ENCODE measurements at places on chromosomes 2 and 18. TPM values are rescaled to one million over a fixed set of nuclear protein-coding genes. Genes with fewer than 3 reads are reported as not detected.

The RAMP1 gene
- 4.8 TPM for total RNA-seq

- DNase-seq: no peak
These were observed 8.3 kb downstream of the MAT2A start for GRCh38 chr2:85547089-85547858.

DNA sequence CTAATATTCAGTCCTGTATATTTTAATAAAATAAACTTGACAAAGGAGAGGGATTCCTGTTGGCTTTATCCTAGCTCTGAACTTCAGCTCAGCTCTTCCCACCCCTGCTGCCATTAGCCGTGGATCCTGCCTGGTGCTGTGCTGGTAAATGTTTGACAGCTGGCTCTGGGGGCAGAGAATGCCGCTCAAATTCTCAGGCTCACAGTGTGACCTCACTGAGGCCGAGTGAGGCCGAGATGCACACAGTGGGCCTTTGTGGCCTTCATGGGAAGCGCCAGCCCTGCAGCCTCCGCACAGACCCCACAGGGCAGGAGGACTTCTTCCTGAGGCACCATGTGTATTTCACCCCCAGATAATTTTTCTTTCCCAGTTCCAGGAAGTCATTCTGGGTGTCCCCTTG is 16.5 kb upstream of the FAHD2A start:
- DNase-seq: no peak

DNA sequence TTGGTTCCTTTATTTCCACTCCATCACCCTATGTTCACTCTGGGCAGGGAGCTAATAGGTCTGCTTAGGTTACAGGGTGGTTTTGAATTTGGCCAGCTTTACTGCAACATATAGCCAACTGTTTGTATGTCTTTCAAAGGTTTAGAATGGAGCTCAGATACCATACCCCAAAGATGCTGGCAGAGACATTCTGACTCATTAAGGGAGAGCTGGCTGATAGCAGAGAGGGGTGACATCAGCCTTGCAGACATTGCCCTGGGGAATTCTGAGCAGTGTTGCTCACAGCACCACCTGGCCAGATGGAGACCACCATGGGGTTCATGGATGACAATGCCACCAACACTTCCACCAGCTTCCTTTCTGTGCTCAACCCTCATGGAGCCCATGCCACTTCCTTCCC is 2.1 kb downstream of the PROKR1 start:
- DNase-seq: peak; percentile 21

DNA sequence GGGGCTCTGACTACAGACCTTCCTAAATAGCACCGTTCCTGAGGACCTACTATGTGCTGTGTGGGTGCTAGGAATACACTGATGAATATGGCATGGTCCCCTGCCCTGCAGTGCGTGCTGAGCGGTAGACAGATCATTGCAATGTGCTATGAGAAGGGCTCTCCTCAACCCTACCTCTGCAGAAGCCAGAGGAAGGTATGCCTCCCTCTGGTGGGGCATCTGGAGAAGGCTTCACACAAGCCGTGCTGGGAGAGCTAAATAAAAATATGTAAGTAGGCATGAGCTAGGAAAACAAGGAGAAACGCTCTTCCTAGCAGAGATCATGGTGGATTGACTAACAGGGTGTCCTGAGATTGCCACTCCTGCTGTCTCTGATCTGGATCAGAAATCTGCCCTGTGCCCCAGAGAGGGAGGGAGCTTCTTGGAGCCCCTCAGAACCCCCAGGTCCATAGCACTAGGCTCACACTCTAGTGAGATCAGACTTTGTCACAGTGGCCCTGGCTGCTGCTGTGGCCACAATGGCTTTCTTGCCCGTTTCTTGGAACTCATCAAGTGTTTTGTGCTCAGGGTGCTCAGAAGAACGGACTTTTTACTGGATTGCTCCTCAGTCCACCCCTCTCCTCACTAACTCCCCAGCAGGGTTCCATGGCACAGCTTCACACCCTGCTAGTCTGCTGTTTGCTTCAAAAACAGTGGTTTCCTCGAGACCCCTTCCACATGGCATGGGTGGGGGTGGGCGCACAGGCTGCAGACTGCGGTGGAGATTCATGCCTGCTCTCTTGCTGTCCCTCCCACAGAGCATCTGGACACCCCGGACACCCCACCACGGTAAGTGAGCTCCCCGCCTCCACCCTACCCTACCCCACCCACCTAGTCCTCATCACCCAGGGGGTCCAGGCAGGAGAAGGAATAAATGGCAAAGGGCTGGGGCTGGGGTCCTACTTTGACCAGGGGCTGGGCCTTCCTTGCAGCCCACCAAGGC is 14.2 kb downstream of the SIGLEC15 start:
- peak; percentile 90 for DNase-seq

DNA sequence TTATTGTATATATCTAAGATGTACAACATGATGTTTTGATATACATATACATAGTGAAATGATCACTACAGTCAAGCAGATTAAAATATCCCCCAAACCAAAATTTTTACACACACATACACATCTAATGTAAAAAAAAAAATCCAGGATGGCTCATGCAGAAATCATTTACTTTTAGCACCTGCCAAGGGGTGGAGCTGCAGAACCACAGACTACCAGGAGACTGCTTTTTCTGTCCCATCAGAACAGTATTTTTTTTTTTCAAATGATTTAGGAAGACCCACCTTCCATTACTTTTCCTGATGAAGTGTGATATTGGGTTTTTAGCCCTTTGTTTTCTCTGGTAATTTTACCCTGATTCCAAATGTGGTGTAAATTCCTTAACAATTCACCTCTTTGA is 61.9 kb downstream of the AQP4 start:
- DNase-seq: no peak

DNA sequence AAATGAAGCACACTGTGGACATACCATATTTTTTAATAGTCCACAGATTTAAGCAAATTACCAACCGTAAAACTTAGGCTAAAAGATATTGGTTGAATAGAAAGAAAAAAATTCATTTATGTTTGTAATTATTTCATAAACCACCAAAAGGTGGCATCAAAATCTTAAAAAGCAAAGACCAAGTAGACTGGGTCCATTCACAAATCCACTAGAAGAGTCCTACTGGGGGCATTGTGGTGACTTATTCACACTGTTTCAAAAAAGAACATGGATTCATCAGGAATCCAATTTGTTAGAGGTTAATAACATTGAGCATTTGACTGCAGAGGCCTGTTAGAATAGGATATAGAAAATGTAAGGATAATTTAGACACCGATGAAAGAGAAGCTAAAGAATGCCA is 194.9 kb upstream of the KYNU start:
- peak; percentile 29 for DNase-seq

All from GM23248 (cell line).